ENCODE measurements at places on chromosomes 16 and 17.

DNA sequence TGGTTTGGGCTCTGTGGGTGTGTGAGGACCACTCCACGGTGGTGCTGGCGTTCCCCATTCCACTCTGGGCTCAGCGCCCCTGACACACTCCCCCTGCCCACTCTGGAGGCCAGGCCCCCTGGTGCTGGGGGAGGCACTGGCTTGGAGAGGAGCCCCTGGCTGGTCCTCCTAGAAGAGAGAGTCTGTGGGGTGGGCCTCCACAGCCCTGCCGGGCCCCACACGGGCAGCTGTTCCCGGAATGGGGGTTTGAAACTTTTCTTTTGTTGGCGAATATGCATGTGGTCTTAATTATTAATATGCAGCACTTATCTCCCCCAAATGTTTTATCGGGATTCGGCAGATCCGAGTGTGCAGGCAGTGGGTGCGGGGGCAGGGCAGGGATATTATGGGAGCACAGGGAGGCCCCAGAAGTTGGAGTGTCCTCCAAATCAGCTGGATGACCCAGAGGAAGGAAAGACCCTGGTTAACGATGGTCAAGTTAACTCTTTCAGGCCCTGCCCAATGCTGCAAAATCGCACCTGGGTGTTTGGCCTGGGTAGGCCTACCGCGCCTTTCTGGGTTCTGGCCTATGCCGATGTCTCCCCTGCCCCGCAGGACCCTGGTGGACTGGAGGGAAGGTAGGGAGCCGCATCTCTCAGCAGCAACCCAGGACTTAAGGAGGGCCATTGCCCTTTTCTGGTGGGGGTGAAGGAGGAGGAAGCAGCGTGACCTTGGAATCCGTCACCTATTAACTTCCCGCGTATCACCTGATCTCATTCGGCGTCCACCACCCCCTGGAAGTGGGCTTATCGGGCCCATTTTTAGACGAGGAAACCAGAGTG lies 36.0 kb downstream of the TMEM235 start:
- no peak for DNase-seq

DNA sequence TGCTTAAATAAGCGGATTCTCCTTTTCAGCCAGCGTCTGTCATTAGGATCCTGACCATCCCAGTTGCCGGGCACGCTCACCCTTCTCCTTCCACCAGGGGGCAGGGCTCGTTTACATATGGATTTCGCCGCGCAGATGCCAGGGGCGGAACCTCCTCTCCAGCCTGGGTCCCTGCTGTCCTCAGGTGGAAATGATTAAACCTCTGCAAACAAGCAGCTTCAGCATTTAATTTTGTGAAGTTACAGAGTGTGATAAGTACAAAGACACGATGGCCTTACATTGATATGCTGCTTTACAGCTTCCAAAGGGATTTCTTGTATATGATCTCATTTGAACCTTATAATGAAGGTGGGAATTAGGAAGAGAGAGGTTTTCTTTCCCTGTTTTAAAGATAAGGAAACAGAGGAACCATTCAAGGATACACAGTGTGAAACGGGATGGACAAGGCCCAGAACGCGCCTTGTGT lies 3.9 kb upstream of the KRT28 start:
- DNase-seq = peak; percentile 31

- DNase-seq = no peak
Observed at GRCh38 chr17:48497103-48497502, 33.7 kb downstream of the HOXB1 start.

DNA sequence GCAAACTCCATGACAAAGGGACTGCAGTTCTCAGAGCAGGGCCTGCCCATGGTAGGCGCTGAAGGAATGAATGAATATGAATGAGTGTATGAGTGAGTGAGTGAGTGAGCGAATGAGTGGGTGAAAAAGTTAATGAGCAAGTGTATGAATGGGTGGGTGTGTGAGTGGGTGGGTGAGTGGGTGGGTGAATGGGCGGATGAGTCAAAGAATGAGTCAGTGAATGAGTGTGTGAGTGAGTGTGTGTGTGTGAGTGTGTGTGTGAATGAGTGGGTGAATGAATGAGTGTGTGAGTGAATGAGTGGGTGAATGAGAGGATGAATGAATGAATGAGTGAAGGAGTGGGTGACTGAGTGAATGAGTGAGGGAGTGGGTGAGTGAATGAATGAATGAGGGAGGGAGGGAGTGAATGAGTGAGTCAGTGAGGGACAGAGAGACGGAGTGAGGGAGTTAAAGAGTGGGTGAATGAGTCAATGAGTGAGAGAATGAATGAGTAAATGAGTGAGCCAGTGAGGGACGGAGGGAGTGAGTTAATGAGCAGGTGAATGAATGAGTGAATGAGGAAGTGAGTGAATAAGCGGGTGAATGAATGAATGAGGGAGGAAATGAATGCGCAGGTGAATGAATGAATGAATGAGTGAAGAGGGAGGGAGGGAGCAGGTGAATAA lies 11.1 kb upstream of the CHMP6 start:
- no peak for DNase-seq

DNA sequence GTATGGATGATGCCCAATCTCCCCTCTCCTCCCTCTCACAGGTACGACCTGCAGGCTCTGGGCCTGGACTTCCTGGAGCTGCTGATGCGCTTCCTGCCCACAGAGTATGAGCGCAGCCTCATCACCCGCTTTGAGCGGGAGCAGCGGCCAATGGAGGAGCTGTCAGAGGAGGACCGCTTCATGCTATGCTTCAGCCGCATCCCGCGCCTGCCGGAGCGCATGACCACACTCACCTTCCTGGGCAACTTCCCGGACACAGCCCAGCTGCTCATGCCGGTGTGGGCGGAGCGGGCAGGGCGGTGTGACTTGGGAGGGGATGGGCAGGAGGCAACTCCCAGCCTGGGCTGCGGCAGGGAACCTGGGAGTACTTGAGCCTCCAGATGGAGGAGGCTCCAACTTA lies 18.1 kb downstream of the SPATA32 start:
- DNase-seq = no peak

Measured in right lung (tissue), 10 donors.